ENCODE measurements at places on chromosomes 3 and 15.

DNA sequence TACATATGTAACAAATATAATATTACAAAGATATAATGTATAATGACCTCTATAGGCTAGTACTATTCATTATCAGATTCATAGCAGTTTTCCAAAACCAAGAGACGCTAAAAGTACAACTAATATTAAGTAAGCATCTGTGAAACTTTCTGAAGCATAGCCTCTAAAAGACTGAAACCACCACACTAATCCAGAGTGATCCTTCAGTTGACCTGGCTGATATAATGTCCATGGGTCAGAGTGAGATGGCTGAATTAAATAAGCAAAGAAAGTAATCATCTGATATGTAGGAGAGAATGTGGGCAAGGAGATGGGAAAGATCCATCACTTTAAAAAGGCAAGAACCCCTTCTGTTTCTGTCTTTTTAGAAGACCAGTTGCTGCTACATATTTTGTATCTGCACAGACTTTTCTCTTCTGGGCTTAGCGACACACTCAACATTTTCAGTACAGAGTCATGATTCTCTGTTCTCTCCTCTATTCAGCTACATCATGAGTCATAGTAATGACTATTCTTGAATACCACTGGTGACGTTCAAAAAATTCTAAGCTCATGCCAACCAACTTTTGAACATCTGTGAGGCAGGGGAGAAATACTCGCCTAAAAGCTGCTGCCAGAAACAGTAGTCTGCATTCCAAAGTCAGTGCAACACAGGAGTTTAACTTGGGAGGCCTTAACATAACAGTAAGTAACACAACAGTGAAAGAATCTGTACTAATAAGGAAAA is 149.6 kb downstream of the MAGI1 start:
- peak; percentile 89 for DNase-seq

GRCh38 chr15:65038836-65039235 is 6.4 kb upstream of the SLC51B start:
- no peak for DNase-seq

DNA sequence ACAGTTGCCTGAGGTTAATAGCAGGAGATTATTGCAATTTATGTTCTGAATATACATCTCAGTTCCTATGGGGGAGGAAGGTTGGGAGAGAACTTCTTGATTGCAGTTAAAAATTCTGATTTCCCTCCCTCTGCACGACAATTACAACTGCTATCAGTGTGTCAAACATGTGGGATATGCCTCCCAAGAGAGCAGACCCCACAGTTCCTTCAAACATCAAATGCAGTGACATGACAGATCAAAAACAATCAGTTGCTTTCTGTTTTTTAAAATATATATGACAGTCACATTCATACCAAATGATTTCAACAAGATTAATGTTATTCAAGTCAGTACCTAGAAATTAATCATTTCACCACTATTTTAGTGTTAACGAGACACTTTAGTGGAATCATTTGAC is 639.0 kb downstream of the EDEM1 start:
- DNase-seq, result no peak

- DNase-seq, result no peak
Observed at GRCh38 chr3:46092702-46093080, 65.4 kb upstream of the XCR1 start.

- no peak for DNase-seq
Observed at GRCh38 chr3:154759966-154760365, 320.2 kb upstream of the MME start.

- DNase-seq, result no peak
Observed at GRCh38 chr15:63835211-63835568, 1.4 kb upstream of the HERC1 start.

- peak; percentile 30 for DNase-seq
Observed at GRCh38 chr3:120364821-120365220, 15.7 kb upstream of the LRRC58 start.

DNA sequence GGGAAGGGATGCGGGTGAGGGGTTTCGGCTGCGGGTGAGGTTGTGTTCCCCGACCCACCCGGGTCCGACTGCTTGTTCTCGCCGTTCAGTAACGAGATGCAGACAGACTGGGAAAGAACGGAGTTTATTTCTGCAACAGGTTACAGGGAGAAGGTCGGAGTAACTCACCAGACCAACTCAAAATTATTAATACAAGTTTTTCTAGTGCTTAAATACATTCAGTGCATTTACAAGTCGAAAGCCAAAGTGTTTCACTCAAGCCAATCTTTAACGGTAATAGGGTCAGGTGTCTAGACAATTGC is 492 bp upstream of the HIGD1A start:
- no peak for DNase-seq

GRCh38 chr3:33064929-33065328 is 32.0 kb downstream of the GLB1 start:
- DNase-seq, result no peak

GRCh38 chr3:145889730-145890129 is 271.3 kb downstream of the PLOD2 start:
- no peak for DNase-seq

DNA sequence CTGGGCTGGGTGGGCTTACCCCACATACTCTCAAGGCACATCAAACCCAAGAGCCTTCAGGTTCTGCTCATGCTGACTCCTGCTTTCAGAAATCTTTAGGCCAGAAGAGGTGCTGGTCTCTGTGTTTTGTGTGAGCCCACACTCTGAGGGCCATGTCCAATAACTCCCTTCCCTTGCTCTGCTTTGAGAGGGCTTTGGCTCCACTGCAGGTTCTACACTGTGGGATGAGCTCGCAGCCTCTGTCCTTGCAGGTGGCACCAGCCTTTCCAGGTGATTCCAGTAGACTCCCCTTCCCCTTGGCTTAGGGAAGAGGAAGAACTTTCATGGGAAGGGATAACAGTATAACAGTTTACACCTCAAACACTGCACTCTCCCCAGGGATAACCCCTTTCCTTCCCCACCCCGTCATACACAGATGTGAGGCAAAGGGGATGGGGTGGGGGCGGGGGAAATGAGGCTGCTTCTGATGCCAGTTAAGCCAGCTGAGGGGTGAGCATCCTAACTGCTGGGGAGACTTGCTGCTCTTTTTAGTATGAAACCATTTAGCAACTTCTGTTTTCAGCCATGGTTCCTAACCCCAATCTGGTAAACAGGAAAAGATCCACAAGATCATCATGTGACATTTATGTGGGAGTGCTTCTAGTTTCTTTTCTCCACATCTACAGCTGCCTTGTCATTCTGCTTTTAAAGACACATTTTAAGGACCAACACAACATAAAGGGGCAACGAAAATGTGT is 262.4 kb downstream of the SLC9A9 start:
- no peak for DNase-seq

DNA sequence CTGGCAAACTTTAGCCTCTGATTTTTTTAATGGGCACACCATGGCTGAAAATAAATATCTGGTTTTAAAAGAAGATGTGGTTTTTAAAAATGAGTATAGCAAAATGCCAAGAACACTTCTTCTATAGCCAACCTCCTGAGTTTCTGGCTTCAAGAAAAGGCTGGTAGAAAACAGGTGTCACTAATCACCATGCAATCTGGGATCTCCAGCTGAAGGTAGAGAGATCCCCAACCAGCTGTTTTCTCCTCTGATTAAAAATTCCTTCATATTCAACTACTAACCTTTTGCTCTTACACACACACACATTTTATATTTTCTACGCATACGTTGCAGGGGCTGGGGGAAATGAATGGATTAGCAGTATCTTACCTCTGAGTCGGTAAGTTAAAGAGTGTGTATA is 279.6 kb upstream of the ROBO2 start:
- DNase-seq, result no peak

GRCh38 chr15:77772641-77773402 is 140.1 kb upstream of the LINGO1 start:
- no peak for DNase-seq

DNA sequence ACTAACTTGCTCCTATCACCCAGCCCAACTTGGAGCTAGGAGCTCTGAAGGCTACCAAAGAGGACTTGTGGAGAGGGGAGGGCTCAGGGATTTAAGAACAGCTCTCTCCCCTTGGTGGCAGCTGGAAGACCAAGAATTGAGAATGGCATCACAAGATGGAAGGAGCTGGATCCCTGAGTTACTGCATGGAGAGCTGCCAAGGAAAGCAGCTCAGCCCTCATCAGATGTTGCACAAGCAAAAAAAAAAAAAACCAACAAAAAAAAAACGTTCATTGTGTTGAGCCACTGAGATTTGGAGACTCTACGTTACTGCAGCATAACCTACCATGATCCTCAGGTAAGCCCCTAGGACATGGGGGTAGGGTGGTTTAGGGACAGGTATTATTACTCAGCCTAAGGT is 41.0 kb downstream of the ITGB5 start:
- DNase-seq, result peak; percentile 53

GRCh38 chr15:93829115-93829870 is 402.1 kb upstream of the MCTP2 start:
- no peak for DNase-seq

GRCh38 chr15:79161837-79162508 is 71.4 kb upstream of the RASGRF1 start:
- no peak for DNase-seq

DNA sequence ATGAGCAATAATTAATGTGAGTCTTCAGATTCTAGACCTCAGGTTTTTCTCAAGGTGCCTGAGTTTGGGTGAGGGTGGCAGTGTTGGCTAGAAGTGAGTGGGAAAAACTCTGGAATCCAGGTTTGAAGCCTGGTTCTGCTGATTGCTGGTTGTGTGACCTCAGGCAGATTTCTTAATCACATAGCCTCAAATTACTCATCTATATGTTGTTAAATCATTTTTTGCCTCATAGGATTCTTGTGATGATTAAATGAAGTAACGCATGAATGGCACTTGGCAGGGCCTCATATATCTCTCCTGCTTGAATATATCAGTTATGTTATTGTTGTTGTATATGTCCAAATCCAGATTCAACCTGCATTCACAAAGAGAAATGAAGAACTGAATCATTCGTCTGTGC is 60.5 kb downstream of the NR2F2 start:
- DNase-seq, result no peak

GRCh38 chr3:28623106-28623505 is 274.5 kb upstream of the AZI2 start:
- no peak for DNase-seq

DNA sequence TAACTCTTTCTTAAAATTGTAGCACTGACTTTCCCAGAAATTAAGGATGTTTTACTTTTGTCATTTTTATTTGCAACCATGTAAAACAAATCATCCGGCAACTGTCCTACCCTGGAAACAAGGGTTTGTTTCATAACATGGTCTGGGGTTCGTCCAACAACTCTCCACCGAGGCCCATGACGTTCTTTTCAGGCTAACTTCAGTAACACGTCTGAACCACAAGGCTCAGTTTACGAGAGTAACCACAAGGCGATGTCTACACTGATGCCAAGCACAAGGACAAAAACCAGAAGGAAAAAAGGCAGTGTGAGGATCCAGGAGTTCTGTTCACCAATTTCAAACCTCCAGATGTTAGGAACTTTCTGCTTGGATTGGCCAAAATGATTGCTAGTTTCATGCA is 546.1 kb downstream of the NTRK3 start:
- no peak for DNase-seq

DNA sequence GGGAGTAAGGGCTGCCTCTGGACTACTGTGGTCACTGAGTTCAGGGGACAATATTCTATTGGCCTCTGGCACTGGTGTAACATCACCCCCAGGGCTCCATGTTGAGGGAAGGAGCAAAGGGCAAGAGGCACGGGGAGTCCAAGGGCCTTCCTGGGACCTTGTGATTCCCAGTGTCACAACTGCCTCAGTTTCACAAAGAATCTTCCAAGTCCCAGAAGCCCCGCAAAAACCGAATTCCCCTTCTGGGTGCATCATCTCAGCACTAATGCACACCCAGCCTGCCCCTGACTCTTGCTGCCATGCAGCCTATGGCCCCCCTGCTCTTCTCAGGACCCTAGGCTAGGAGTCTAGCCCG is 5.5 kb downstream of the AMOTL2 start:
- no peak for DNase-seq

DNA sequence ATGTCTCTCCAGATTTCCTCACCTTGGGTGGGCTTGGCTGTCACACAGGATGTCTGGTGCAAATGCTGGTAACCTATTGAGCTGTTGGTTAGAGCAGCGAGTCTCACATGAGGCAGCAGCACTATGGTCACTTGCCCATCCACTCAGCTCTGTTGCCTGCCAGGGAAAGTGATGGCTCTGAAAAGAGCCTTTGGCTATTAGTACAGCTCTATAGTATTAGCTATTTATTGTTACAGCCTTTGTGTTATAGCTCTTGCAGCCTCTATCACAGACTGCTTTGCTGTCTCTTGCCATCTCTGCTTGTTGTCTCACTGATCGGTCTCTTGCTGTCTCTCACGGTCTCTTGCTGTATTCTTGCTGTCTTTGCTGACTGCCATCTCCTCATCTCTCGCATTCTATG is 114.3 kb downstream of the MFSD1 start:
- DNase-seq, result no peak

DNA sequence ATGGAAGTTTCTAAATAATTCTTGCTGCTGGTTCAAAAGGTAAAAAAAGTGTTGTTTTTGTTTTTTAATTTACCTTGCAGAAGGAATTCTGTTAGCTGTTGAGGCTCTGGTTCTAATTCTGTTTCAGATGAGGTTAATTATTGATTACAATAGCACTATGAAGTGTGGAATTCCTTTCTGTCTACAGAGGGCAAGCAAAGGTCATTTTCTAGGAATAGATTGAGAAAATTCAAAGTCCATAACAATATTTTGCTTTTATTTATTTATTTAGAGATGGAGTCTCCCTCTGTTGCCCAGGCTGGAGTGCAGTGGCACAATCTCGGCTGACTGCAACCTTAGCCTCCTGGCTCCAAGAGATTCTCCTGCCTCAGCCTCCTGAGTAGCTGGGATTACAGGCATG is 789.6 kb downstream of the GRM7 start:
- DNase-seq, result no peak

- no peak for DNase-seq
Observed at GRCh38 chr3:107453504-107453903, 69.3 kb upstream of the BBX start.

DNA sequence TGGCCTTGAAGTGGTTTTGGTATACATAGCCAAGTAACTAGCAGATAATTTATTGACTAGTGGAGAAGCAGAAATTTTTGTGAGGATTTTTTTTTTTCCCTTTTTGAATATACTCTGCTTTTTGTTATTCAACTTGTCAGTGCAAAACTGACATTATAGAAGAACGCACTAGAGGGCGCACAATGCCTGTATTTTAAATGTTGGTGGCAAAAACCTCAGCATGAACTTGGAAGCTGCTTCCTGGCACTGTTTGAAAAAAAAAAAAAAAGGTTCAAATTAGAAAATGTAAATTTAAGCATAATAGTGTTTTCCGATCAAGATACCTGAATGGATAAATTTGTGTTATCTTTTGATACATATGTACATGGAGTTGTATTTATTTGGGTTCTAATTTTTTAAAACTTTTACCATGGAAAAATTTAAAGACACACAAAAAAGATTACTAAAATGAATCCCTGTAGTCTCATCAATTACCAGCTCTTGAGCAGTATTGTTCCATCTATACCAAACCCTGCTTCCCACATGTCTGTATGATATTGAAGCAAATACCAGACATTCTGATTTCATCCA is 56.0 kb downstream of the SLC25A26 start:
- peak; percentile 23 for DNase-seq

- DNase-seq, result no peak
Observed at GRCh38 chr15:68415061-68415460, 16.9 kb downstream of the ITGA11 start.
